CD14-positive monocyte (primary cell): ENCODE measurements at places on chromosomes 1 and 21.

- DNase-seq, result no peak
These were observed 174.1 kb downstream of the ACTL8 start for GRCh38 chr1:17929224-17929623.

GRCh38 chr1:27773826-27774445 lies 917 bp downstream of the STX12 start:
- peak; percentile 57 for DNase-seq

DNA sequence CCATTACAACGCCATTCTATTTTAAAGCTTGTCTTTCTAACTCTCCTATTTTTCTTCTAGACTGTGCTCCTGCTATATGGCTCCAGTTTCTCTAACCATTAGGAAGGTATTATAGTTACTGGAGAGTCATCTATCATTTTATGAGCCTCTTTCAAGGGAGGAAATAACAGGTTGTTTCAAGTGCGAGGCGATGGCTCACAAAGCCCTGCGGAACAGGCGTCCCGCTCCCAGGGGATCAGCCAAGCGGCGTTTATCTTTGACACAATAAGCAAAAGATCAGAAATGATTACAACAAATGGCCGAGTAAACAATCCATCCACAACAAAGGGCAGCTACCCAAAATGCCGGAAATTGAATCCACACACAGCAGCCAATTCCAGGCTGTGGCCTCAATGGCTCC lies 249.5 kb upstream of the POU3F1 start:
- no peak for DNase-seq

DNA sequence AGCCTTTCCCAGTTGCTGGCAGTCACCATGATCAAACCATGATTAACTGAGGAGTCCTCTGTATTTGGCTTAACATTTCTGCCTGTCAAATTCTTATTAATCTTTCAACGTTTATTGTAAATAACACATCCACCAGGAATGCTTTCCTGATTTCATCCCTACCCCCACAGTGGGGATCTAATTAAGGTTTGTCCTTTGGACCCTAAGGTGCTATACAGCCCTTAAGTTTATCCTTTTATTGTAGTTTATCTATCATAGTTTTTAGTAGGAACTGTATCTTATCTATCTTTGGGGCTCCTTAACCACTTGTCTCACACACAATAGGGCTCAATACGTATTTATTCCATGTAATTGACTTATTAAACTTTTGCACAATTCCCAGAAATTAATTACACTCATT lies 61.0 kb downstream of the SPATA46 start:
- DNase-seq, result no peak

- peak; percentile 39 for DNase-seq
These were observed 99.7 kb upstream of the IRF2BP2 start for GRCh38 chr1:234709473-234710228.

- DNase-seq, result peak; percentile 79
These were observed at the start of gene KCNN3 for GRCh38 chr1:154870115-154870571. KCNN3 (minus strand) TSS chr1:154870281; CDS start chr1:154869964, 317 bp downstream.

DNA sequence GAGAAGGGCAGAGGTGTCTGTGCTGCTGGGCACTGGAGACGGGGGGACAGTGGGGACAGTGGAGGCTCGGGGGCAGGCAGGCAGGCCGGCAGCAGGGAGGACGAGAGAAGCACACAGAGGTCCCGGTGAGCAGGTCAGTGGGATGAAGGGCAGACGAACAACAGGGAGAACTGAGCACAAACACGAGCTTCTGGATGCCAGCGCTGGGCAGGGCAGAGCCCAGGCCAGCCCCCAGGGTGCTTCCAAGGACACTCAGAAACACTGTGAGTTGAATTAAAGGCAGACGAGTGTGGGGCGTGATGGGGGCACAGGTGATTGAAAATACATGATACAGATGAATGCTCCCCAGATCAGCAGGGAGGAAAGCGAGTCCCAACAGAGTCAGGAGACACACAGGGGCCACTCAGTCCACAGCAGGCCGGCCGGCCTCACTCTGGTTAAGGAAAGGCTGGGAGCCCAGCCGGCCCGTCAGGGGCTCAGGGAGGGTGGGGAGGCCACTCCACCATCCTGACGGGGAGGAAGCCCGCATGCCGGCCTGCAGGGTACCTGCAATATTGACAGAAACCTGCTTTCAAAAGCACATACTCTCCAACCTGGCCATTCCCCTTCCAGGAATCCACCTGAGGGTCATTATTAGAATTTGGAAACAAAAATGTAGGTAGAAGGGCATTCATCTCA lies 14.1 kb downstream of the SLC19A1 start:
- no peak for DNase-seq
